Testis (tissue), 5 donors: ENCODE measurements at places on chromosomes 16 and 17.

GRCh38 chr17:42617956-42618431 is 8.5 kb downstream of the TUBG1 start:
- H3K27ac ChIP-seq = peak overlapping the region; percentile 24
- DNase-seq = no peak
- no peaks in the 10 kb centered on the region for H3K36me3 ChIP-seq

- no peak overlapping the region for H3K4me3 ChIP-seq
- DNase-seq = no peak
- no peaks in the 10 kb centered on the region for H3K27me3 ChIP-seq
Observed at GRCh38 chr16:88057656-88058055, 106.4 kb downstream of the BANP start.

- H3K4me1 ChIP-seq = no peaks in the 10 kb centered on the region
- H3K27ac ChIP-seq = no peak overlapping the region
- no peak overlapping the region for H3K4me3 ChIP-seq
Observed at GRCh38 chr17:68972119-68972704, 17.0 kb upstream of the ABCA8 start.

DNA sequence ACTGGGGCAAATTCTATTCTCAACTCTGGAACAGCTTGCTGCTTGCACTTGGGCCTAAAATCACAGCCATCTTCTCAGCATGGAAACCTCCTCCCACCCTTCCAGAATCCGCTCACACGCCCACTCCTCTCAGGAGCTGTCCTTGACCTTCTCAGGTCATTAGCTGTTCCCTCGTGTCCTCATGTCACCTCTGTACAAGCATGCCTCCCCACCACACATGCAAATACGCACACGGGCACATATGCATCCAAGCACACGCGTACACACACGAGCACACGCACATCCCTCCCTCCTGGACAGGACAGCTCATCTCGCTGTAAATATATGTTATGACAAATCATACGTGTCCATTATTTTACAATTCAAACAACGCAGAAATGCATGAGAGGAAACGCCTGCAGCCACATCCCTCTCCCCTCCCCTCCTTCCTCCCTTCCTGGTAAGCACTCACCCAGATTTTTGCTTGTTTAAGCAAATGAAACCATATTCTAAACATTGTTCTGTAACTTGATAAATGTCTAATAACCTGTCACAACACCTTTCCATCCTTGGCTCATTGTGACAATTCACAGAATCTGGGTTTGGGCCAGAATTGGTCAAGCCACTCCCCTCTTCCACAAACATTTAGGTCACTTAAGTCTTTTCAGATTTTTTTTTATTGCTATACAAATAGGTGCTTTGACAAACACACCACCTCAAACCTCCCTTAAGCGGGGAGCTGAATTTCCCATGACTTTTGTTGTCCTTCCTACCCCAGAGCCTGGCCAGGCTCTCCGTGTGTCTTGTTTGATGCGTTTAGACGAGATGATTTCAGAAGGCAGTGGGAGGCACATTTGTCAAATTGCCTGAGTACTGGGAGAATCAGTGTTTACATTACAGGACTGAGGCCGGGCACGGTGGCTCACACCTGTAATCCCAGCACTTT is 41.7 kb downstream of the DNAH17 start:
- no peak overlapping the region for H3K4me3 ChIP-seq
- H3K4me1 ChIP-seq = no peaks in the 10 kb centered on the region
- no peak for DNase-seq
- H3K27me3 ChIP-seq = no peaks in the 10 kb centered on the region

DNA sequence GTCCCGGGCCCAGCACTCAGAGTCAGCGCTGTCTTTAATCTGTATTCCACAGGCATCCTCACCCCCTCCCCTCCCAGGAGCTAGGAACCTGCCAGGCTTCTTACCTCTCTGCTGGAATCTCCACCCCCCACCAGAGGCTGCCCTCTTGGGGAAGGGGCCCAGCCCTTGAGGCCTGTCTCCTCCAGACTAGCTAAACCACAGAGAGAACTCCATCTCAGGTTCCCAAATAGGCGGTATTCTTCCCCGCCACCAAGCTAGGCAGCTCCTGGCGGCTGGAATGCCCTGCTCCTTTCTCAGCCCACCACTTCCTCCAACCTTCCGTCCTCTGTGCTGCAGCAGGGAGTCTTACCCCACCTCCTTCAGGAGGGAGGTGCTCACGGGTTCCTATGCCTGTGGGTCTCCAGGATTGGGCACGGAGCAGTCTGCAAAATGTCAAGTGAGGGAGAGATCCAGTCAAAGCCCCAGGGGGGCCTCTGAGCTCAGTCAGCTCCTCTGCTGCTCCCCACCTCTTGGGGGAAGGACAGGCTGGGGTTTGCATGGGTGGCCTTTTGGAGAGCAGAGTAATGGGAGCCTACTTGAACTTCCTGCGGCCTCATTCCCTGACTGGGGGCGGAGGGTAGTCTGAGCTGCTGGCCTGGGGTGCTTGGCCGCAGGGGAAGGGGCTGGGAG is 55.7 kb downstream of the SREBF1 start:
- no peaks in the 10 kb centered on the region for H3K27me3 ChIP-seq
- DNase-seq = peak; percentile 34
- H3K36me3 ChIP-seq = no peaks in the 10 kb centered on the region
- peak overlapping the region; percentile 57 for H3K4me3 ChIP-seq
- H3K4me1 ChIP-seq = peaks cover 67% of the 10 kb centered on the region

- peaks cover 12% of the 10 kb centered on the region for H3K4me1 ChIP-seq
- H3K27ac ChIP-seq = no peak overlapping the region
- no peaks in the 10 kb centered on the region for H3K36me3 ChIP-seq
- H3K4me3 ChIP-seq = no peak overlapping the region
- DNase-seq = peak; percentile 42
Observed at GRCh38 chr17:20103454-20104446, 94.6 kb downstream of the SPECC1 start.

DNA sequence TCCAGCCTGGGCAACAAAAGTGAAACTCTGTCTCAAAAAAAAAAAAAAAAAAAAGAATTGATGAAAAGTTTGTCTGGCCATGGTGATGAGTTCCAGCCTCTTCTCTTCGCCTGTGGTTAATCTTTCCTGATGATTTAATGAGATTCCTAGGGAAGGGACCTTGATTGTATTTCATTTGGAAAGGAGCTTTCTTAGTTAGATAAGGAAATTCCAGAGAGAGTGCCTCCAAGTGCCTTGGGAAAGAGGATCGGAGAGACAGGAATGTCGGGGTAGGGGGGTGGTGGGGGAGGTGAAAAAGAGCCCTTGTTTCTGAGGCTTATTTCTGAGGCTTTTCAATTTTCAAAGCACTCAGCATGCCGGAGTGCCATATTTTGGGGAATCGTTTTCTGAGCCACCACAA is 93.2 kb upstream of the SIAH1 start:
- no peaks in the 10 kb centered on the region for H3K36me3 ChIP-seq
- H3K4me3 ChIP-seq = no peak overlapping the region
- DNase-seq = no peak
- no peaks in the 10 kb centered on the region for H3K4me1 ChIP-seq
- H3K27ac ChIP-seq = no peak overlapping the region

GRCh38 chr17:34269969-34270368 is at the start of gene CCL7:
Gene CCL7, plus strand, starts transcription at chr17:34270221. Its CDS starts 70 bp downstream, at chr17:34270291.
- no peaks in the 10 kb centered on the region for H3K27me3 ChIP-seq
- DNase-seq = no peak
- H3K4me1 ChIP-seq = no peaks in the 10 kb centered on the region
- no peaks in the 10 kb centered on the region for H3K36me3 ChIP-seq

DNA sequence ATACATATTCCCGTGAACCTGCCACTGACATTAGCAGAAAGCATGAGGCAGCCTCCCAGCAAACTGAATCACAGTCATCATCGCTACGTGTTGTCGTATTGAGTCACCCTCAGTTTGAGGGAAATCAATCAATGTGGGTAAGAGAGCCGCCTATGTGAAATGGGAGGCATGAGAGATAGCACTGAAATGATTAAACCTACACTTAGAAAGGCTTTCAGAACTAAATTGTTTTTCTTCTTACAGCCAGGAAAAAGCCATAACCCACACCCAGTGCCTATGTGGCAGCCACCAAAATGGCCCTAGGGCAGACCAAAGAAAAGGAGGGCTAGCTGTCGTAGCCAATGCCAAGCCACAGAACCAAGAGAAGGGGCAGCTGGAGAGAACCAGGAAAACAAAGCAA is 90.5 kb downstream of the ADAMTS18 start:
- H3K27ac ChIP-seq = no peak overlapping the region
- no peak for DNase-seq
- no peak overlapping the region for H3K4me3 ChIP-seq
- no peaks in the 10 kb centered on the region for H3K4me1 ChIP-seq
- no peaks in the 10 kb centered on the region for H3K36me3 ChIP-seq
- no peaks in the 10 kb centered on the region for H3K27me3 ChIP-seq
